Heart left ventricle (tissue), 16 donors: ENCODE measurements at places on chromosomes 11 and 22. TPM values are rescaled to one million over a fixed set of nuclear protein-coding genes. Genes with fewer than 3 reads are reported as not detected.
A peak's percentile ranks its signal among the peaks of the same experiment; 100 is the strongest.

GRCh38 chr11:65860278-65861164, at the start of gene MUS81:
MUS81 (plus strand) TSS chr11:65860433; CDS start chr11:65860754, 321 bp downstream.
- H3K27me3 ChIP-seq = no peaks in the 10 kb centered on the region
- peak within 1 kb of the TSS; percentile 94 for H3K27ac ChIP-seq
- peaks cover 51% of the 10 kb centered on the region for H3K36me3 ChIP-seq

- no peaks in the 10 kb centered on the region for H3K27me3 ChIP-seq
- no peak overlapping the region for H3K27ac ChIP-seq
Observed at GRCh38 chr22:20212754-20213699, 55.1 kb downstream of the RTN4R start.

DNA sequence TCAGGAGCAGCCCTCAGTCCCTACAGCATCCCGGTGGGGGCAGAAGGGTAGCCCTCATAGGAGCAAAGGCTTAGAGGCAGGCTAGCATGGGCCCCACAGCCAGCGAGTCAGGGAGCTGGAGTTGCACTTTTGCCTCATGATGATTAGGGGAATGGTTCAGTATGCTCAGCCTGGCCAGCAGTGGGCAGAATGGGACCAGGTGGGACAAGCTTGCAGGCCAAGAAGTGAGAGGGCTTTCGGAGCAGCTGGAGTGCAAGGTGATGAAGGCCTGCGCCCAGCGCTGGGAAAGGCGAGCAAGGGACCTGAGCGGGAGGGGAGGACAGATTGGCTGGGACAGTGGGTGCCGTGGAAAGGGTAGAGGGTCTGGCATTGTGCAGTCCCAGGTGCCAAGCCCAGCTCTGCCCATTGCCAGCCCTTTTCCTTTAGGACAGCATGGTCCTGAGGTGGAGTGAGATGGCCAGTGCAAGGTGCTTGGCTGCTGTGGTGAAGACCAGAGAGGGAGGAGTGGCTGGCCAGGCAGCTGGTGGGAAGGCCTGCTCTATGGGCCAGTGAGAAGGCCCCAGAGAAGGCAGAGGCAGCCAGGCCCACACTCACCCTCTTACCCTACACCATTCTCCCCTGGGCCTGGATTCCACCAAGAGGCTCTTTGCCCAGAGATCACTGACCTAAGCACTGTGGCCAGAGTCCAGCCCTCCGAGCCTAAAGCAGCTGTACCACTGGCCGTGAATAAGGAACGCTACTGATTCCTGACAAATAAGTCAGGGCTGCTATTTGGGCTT, 47.9 kb upstream of the SUSD2 start:
- peaks cover 13% of the 10 kb centered on the region for H3K4me1 ChIP-seq
- H3K4me3 ChIP-seq = no peak overlapping the region
- no peaks in the 10 kb centered on the region for H3K36me3 ChIP-seq

DNA sequence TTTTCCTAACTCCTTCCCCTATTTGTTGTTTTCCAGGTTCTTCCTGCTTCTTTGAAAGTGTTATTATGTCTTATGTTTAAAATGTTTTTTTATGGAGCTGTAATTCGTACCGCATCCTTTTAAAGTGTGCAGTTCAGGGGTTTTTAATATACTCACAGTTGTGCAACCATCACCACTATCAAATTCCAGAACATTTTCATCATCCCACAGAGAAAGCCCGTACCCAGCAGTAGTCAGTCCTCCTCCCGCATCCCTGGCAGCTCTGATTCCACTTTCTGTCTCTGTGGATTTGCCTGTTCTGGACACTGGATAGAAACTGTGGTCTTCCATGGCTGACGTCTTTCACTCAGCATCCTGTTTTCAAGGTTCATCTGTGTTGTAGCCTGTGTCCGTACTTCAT, 73.7 kb downstream of the JAM3 start:
- peaks cover 7% of the 10 kb centered on the region for H3K4me1 ChIP-seq
- no peak overlapping the region for H3K27ac ChIP-seq
- H3K27me3 ChIP-seq = no peaks in the 10 kb centered on the region
- DNase-seq = no peak
- no peak overlapping the region for H3K4me3 ChIP-seq

Gene CDKN1C
- 23.8 TPM for total RNA-seq

Gene MED15
- 51.0 TPM for total RNA-seq
